AG08395 (cell line): ENCODE measurements at places on chromosomes 12 and 14.
A peak's percentile ranks its signal among the peaks of the same experiment; 100 is the strongest.

DNA sequence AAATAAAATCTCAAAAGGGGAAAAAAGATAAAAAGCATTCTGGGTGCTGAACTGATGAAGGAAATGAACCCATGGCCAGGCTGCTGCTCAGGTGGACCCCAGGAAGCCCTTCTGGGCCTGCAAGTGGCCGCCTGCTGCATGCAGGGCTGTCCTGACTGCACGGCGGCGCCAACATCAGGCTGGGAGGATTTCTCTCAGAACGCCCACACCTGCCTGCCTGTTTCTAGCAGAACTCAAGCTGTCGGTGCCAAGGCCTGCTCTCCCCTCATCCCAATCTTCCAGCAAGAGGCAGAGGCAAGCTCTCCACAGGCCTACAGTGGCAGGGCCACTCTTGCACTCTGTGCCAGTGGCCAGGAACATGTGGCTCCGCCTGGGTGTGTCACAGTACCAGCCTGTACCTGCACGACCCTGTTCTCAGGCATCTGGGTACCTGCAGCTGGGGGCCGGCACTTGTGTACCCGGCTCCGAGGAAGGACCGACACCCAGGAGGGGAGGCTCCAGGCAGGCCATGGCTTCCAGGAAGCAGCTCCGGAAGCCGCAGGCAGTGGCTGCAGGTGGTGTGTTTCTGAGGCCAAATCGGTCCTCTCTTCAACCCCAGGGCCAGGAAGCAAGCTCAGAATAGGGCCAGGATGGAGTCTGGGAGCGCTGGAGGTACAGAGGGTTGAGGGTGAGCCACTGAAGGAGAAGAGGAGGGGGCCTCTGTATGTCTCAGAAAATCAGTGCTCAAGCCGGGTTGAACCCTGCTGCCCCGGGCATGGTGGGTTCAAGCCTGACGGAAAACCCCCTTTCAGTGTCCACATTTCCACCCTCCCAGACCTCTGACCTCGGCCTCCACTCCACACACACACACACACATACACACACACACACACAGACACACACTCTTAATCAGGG is 2.5 kb upstream of the INF2 start:
- DNase-seq = no peak

DNA sequence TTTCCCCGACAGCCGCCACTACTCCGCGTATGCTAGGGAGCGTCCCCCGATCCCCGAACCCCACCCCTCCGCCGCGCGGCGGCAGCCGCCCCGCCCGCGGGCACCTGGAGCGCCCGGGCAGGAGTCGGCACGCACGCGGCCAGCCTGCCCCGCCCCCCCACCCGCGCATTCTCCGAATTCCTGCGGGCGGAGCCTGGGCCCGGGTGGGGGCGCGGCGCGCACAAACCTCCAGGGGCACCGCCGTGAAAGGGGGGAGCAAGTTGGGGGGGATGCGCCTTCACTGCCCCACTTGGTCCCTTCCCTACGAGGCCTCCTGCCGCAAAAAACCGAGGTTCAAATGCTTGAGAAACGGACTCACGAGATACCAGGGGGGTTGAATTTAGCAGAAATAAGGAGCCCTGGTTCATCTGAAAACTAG is 1.7 kb downstream of the AJUBA start:
- DNase-seq = peak; percentile 84

- peak; percentile 76 for DNase-seq
Measured at GRCh38 chr12:10392394-10392930, 2.6 kb upstream of the KLRK1 start.

DNA sequence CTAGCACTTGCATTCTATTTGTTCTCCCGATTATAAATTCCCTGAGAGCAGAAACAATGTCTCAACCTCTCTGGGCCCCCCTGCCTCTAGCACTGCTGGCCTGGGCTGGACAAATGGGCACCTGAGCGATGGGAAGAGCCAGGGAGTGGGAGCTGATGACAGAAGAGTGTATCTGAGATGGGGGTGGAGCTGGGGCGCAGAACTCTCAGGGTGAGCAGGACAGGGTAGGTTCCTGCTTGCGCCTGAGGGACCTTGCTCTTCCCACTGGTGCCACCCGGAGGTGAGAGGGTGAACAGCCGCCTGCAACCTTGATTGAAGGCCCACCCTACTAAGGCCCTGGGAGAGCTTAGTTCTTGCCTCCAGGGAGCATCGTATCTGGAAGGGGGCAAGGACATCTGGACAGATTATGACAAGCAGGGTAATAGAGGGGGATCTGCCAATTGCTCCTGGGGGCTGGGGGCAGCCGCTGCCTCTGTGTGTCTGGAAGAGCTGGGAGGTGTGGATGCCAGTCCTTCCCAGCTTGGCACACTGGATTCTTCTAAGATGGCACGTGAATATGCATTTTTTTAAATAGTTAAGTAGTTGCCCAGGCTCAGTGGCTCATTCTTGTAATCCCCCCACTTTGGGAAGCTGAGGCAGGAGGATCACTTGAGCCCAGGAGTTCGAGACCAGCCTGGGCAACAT is 43.0 kb upstream of the TSPAN9 start:
- DNase-seq = peak; percentile 86

DNA sequence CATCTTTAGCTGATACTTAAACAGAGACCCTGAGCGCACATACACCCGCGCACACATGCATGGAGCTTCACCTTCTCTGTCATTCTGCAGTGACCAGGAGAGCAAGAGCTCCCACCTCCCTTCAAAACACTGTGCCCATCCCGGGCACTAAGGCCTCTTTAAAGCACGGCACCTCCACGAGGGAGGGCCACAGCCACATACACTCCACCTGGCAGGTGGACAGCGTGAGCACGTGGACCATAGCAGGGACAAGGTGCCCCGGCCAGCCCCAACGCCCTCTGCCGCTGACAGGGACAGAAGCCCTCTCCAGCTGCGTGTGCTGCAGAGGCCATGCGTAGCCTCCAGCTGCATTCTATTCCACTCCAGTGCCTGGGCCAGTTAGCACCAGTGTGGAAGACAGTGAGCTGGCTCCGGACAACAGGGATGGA is 5.4 kb downstream of the GAPDH start:
- no peak for DNase-seq

DNA sequence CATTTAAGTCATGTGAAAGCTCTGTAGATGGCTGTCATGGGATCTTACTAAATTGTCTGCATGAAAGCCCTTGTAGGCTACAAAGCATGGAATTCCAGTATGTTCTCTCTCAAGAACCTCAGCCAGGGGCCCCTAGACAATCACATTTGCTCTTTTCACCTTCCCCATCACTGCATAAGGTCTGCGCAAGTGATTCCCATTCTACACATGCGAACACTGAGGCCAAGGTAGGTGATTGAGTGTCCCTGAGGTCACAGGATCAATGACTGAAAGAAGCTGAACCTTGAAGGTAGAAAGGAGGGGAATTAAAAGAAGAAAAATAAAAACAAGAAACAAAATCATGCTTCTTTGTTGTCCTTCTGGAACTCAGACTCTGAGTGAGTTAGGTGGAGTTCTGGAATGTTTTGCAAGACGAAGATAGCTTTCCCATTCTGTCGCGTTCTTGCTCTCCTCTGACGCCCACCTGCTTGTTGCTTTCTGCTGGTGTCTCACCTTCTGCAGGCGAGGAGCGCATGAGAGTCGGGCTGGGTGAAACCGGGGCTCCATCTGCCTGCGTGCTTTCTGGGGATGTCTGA is 79.9 kb downstream of the SPRING1 start:
- no peak for DNase-seq
